ENCODE measurements at places on chromosomes 7 and 10.

GRCh38 chr7:138407792-138408191 is 52.3 kb upstream of the TRIM24 start:
- no peak for DNase-seq

GRCh38 chr7:4642468-4643203 is 39.5 kb upstream of the FOXK1 start:
- DNase-seq, result no peak

DNA sequence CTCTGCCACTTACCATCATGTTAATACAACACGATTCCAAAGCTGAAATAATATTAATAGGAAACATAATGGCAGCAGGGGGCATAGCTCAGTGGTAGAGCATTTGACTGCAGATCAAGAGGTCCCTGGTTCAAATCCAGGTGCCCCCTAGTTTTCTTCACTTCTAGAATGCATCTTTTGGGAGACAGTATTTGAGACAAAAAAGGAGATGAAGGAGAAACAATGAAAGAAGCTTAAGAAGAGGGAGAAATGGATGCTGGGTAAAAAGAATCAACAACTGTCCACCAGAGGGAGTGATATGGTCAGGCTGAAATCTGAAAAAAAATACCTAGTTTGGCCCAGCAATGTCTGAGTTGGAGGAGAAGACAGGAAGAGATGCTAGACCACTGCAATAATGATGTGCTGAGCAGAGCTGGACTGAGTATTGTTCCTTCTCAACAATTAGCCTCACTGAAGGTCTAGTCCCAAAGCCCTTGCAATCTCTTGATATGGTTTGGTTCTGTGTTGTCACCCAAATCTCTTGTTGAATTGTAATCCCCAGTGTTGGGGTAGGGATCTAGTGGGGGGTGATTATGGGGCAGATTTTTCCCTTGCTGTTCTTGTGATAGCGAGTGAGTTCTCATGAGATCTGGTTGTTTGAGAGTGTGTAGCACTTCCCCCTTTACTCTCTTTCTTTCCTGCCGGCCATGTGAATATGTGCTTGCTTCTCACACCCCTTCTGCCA is 48.3 kb downstream of the ZNF783 start:
- DNase-seq, result no peak

GRCh38 chr10:16754765-16755164 is 62.5 kb downstream of the RSU1 start:
- no peak for DNase-seq

DNA sequence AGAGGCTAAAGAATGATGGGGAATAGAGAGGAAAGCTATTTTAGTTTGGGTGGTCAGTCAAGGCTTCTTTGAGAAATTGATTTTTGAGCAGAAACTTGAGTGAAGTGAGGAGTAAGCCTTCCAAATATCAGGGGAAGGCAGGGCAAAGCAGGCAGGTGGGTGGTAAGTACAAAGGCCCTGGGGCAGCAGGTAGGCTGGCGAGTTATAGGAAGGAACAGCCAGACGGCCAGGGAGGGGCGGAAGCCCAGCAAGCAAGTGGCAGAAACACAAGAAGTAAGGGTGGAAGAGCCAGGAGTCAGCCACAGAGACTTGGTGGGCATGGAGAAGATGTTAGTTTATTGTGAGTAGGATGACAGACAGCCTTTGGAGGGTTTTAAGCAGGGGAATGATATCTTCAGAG is 34.9 kb downstream of the VWA2 start:
- no peak for DNase-seq

- no peak for DNase-seq
Observed at GRCh38 chr10:131019696-131020095, 291.8 kb downstream of the TCERG1L start.

GRCh38 chr10:50605269-50605950 is 18.3 kb downstream of the SGMS1 start:
- DNase-seq, result no peak

GRCh38 chr7:30817371-30817767 is 46.2 kb downstream of the MINDY4 start:
- DNase-seq, result no peak

DNA sequence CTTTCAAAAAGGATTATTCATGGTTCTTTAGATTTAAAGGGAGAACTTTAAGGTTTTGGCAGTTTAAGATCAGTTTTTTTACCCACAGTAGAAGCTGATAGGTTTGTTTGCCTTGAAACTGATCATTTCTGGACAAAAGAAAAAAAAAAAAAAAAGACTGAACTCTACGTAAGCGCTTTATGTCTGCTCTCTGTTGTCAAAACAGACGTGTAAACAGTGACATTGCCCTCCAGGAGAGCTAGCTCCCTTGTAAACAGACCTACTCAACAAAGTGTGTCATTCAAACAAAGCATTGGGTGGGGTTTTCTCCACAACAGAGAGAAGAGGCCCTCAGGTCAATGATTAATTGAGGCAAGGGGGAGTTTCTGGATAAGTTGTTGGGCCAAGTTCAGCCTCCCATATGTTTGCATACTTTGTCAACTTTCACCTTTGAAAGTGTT is 568.1 kb upstream of the LRRN3 start:
- no peak for DNase-seq

- DNase-seq, result no peak
Observed at GRCh38 chr10:72800000-72800740, 93.4 kb upstream of the OIT3 start.

- no peak for DNase-seq
Observed at GRCh38 chr7:134936893-134937510, 49.3 kb upstream of the AGBL3 start.

GRCh38 chr10:62985807-62986600 is 147.1 kb upstream of the NRBF2 start:
- no peak for DNase-seq

DNA sequence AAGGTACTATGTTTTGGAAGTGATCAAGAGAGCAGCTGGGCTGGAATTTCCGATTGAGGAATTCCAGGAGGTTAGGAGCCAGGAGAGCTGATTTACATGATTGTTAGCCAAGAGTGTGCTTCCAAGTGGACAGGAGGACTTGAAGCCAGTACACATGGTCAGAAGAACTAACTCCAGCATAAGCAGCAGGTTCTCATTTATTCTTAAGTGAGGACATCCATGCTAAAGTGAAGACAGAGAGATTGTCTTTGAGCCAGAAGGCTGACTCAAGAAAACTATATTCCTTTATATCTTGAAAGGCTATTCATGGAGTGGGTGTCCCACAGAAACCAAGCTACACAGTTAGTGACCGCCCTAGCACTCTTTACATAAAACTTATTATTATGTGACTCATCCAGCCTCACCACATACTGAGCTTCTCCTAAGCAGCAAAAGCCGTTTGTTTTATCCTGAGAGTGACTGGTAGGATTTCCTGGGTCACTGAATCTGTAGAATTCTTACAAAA is 56.7 kb upstream of the SEMA3A start:
- no peak for DNase-seq

DNA sequence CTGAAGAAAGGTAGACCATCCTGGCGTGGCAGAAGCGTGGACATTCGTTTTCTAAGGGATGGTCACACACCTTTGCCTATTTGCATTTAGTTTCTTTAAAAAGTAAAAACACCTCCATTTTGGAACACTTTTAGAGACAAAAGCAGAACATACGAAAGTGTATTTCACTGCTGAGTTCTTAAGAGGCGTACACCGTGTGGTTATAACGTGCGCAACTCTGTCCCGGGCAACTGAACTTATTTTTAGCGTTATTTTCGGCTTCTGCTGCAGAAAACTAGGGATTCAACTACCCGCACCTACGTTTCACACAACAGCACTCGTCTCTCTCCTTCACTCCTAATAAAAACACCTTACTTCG is 557 bp upstream of the LSM8 start:
- no peak for DNase-seq

DNA sequence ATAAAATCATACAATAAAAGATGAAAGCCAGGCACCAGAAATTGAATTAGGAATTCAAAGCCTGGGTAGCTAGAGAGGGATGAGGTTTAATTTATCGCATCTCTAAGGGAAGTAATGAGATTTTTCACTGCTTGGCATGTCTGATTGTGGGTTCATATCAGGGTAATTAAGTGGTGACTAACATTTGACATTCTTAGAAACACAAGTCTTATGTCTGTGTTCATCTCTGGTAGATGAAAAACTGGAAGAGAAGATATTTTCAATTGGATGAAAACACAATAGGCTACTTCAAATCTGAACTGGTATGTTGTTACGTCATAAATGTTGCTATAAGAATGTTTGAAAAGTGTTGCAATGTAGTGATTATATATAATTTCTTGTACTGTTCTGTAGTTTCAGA is 36.8 kb upstream of the ARMS2 start:
- no peak for DNase-seq

GRCh38 chr10:49187950-49188761 is at the start of gene TMEM273:
TMEM273 (minus strand) TSS chr10:49188391; CDS start chr10:49188336, 55 bp downstream.
- DNase-seq, result no peak

DNA sequence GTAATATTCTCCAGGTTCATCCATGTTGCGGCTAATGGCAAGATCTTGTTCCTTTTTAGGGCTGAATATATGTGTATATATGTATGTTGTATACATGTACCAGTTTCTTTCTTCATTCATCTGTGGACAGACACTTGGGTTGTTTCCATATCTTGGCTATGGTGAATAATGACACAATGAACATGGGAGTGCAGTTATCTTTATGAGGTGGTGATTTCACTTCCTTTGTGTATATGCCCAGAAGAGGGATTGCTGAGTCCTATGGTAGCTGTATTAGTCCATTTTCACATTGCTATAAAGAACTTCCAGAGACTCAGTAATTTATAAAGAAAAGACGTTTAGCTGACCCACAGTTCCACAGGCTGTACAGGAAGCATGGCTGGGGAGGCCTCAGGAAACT is 17.1 kb upstream of the TSPAN15 start:
- DNase-seq, result no peak

GRCh38 chr7:22142572-22142971 is 196.9 kb upstream of the CDCA7L start:
- DNase-seq, result no peak

GRCh38 chr7:106452031-106452851 is 167.5 kb upstream of the NAMPT start:
- DNase-seq, result no peak

- no peak for DNase-seq
Observed at GRCh38 chr10:126661841-126662515, 8.5 kb downstream of the C10orf90 start.

All from stimulated activated CD4-positive, alpha-beta T cell treated with anti-CD3 and anti-CD28 coated beads, Interleukin-12 subunit alpha, Interleukin-12 subunit beta, amount 100 ng/mL, for 24 hours (primary cell).